NCI-H2171 treated with DMSO at 0.1 percent for 48 hours (cell line): ENCODE measurements at places on chromosomes 7 and 10.

GRCh38 chr7:123492485-123492884 is 41.9 kb downstream of the IQUB start:
- no peak for DNase-seq

- no peak for DNase-seq
Measured at GRCh38 chr7:100673942-100674410, 436 bp downstream of the GNB2 start.

DNA sequence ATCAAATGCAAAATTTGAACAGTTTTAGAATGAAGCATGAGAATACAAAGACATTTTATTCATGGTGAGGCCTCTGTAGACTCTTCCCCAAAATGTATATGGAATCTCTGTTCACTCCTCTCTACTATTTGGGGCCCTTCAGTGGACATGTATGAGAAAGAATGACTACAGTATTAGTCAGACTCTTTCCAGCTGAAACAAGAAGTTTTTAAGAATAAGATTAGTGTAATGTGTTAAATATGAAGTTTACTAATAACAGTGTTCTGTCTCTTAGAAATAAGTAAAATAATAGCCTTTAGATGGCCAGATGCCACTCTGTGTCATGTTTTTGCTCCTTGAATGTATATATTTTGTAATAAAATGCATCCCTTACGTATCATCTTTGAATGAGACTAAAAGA is 585.6 kb downstream of the SUGCT start:
- no peak for DNase-seq

DNA sequence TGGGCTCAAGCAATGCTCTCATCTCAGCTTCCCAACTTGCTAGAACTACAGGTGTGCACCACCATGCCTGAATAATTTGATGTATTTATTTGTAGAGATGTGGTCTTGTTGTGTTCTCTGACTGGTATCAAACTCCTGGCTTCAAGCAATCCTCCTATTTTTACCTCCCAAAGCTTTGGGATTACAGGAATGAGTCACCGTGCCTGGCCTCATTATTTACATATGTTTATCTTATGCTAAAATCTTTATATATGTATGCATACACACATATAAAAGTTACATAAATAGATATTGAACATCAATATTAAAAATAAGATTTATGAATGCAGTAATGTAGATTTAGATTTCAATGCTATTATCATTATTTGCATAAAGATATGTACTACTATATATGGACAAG is 1634.5 kb upstream of the LRRTM3 start:
- DNase-seq = no peak

DNA sequence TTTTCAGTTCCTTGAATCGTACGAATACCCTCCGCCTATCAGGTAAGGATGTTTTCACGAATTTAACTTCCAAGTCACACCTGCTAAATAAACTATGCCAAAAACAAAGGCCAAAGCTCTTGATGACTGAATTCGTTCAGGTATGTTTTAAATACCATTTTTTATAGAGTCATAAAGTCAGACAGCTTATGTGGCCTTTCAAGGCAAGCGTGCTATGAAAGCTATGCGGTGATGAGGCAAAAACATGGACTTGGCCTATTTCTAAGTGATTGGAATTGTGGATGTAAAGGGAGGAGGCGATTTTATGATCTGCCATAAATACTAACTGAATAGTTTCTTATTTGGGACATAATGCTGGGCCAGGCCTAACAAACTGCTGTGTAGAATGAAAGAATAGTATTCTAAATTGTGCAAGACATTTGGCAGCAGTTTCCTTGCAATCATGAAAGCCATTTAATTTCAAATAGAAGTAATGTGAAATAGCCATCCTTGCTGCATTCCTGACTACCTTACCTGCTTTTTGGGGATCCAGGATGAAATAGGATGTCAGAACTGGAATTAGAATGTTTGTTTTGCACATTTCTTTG is 14.0 kb downstream of the SLC39A12 start:
- no peak for DNase-seq
